Left lung (tissue), 14 donors: ENCODE measurements at places on chromosomes 11 and 22. TPM values are rescaled to one million over a fixed set of nuclear protein-coding genes. Genes with fewer than 3 reads are reported as not detected.

- no peak for DNase-seq
Observed at GRCh38 chr11:88105951-88106350, 69.3 kb downstream of the RAB38 start.

Gene XKR3
- not detected for polyA plus RNA-seq

DNA sequence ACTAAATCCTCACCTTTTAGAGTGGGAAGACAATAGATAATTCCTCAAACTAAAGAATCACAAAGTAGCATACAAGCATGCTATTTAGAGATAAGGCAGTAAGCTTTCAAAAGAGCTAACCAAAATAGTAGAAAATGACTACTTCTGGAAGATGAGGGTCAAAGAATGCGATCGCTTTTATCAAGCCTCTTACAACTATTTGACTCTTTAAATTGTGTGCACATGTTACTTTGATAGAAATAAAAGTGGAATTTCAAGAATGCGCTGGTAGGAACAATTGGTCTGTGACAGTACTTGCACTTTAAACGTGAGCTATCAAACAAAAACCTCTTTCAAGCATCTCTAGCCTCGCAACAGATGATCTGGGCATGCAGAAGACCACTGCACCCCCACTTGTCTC, 97.3 kb downstream of the COMMD9 start:
- no peak for DNase-seq

DNA sequence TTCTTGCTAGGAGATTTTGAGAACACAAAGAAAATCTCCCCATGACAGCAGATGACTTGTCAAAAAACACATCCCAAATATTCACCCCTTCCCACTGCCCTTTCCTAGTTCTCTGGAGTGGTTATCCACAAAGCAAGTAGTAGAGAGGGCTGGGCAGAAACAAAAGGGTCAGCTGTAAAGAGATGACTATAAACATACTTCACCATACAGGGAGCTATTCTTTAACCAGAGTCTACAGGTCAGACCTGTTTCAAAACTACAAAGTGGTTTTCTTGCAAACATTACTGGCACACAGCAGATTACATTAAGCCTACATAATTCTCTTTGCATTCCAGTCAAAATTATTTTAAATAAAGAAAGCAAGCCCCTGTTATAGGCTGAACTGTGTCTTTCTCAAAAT, 47.7 kb upstream of the NFRKB start:
- DNase-seq: peak; percentile 54

Gene HTR3A
- polyA plus RNA-seq: not detected

DNA sequence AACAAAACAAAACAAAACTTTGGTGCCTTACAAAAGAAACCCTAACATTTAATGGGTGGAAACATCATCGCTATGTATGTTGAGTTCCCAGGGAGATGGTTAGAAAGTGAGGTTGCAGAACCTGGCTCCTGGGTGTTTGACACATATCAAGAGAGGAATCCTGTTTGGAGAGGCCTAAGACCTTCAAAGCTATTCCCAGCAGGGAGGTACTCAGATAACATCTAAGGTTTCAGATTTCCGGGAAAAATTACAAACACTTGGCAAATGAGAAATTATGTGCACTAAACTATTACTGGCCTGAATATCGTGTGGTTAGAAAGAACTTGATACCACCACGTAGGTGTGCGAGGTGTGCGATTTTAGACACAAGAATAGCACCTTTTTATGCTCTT, 18.5 kb downstream of the TRIM5 start:
- no peak for DNase-seq

- no peak for DNase-seq
Observed at GRCh38 chr11:2342981-2343380, 34.1 kb upstream of the CD81 start.

Gene C1QTNF4
- 3.7 TPM for polyA plus RNA-seq

- no peak for DNase-seq
Observed at GRCh38 chr22:19174106-19175025, 4.2 kb downstream of the SLC25A1 start.

- no peak for DNase-seq
Observed at GRCh38 chr11:8863838-8864237, 47.2 kb upstream of the AKIP1 start.

Gene DEFB131B
- 2.7 TPM for polyA plus RNA-seq

DNA sequence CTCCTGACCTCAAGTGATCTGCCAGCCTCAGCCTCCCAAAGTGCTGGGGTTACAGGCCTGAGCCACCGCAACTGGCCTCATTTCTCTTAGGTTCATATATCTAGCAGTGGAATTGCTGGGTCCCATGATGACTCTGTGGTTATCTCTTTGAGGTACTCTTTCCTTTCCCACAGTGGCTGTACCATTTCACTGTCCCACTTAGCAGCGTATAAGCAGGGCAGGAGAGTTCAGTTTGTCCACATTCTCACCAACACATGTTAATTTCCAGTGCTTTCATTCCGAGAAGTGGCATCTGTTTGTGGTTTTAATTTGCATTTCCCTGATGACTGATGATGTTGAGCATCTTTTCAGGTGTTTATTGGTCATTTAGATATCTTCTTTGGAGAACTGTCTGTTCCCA, 16.4 kb downstream of the PRR5 start:
- no peak for DNase-seq

GRCh38 chr11:110989428-110990133, 255.9 kb upstream of the POU2AF2 start:
- DNase-seq: no peak

Gene PMM1
- 52.3 TPM for polyA plus RNA-seq

DNA sequence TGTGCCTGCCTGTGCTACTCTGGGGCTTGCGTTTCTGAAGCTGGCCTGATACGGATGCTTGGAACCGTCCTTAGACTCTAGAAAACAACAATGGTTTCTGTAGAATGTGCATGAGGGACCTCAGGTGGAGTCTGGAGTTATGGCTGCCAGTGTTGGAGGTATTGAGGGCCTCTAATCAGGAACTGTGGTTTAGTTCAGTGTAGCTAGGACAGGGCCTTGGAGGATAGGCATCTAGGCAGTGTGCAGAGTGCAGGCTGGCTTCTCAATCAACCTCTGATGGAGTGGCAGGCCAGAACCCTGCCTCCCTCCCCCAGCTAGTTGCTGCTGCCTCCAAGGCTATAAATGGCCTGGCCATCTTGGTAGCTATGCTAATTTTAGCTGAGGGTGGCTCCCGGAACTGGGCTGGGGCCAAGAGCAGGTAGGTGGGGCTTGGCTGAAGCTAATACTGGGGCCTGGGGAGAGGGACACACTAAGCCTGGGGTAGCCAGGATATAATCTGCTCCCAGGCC, 4.0 kb downstream of the STIM1 start:
- DNase-seq: no peak

Gene DSCAML1
- 1.7 TPM for polyA plus RNA-seq

DNA sequence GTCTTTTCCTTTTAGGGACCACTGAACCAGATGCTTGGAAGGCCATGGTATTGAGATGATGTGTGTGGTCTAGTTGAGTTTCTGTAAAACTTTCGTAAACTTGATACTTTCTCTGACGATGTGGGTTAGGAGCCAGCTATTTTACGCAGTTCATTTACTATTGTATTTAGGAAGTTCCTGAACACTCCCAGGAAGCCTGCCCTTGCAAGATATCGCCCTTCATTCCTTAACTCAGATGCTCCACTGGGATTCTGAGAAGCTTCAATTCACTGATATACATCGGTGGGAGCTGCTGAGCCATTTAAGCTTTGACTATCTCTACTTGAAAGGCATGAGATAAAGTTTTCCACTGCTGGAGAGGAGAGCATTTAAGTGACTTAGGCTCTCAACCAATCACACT, 121.3 kb downstream of the CSNK2A3 start:
- no peak for DNase-seq

- no peak for DNase-seq
Observed at GRCh38 chr22:28769394-28770085, 3.0 kb upstream of the CCDC117 start.

DNA sequence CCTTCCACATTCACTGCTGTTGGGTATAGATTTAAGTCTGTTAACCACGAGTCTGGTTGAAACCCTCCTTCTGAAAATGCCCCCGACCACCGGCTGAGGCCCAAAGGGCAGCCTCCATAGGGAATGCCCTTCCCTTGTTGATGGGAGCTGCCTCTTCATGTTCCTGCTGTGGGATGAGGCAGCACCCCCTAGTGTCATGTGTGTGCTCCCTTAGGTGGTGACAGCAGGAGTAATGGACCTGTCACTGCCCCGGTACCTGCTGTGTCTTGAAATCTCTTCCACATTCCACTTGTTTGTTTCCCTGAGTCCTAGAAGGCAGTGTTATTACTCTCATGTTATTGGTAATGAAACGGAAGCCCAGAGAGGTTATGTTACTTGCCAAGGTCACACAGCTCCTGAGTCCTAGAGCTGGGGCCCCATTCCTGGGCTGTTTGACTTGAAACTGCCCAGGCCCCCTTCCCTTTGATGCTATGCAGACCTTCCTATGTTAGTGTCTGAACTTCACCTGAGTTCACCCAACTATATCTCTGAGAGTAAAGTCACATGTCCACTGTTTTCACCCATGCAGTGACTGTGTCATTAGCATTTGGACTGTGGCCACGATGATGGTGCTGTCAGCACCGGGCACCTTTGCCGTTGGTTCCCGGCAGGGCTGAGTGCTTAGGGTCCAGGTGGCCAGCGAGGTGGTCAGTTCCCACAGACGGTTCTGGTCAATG, 234.3 kb downstream of the TBC1D22A start:
- no peak for DNase-seq

DNA sequence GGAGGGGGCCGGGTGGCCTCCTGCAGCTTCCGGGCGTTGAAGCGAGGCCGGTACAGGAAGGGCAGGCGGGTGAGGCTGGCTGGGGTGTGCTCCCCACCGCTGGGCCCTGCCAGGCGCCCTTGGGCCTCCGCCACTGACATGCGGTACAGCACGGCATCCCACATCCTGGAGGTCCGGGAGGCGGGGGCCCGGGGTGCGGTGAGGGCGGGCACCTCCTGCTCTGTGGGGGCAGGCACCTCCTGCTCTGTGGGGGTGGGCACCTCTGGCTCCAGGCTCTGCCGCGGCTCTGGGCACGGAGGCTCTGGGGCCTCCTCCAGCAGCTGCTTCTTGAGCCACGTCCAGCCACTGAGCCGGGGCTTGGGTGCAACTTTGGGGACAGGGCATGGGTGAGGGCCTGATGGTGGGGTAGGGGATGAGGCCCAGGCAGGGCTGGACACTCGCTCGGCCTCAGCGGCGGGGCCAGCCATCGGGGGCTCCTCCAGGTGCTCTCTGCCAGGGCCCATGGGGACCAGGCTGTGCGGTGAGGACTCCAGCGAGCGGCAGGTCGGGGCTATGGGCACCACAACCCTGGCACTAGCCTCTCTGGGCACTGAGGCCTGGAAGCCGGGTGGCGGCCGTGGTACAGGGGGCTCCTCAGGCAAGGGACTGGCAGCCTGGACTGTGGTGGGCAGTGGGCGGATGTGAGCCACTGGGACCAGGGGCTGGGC, 2.3 kb downstream of the PRR33 start:
- DNase-seq: no peak

GRCh38 chr11:68321293-68322051, 9.1 kb downstream of the LRP5 start:
- no peak for DNase-seq

- DNase-seq: no peak
Observed at GRCh38 chr11:15801616-15802015, 554.7 kb downstream of the SOX6 start.

Gene RFPL3
- polyA plus RNA-seq: not detected

GRCh38 chr22:42323971-42324370, 53.5 kb upstream of the TCF20 start:
- no peak for DNase-seq

Gene DNAJB7
- 1.2 TPM for polyA plus RNA-seq

DNA sequence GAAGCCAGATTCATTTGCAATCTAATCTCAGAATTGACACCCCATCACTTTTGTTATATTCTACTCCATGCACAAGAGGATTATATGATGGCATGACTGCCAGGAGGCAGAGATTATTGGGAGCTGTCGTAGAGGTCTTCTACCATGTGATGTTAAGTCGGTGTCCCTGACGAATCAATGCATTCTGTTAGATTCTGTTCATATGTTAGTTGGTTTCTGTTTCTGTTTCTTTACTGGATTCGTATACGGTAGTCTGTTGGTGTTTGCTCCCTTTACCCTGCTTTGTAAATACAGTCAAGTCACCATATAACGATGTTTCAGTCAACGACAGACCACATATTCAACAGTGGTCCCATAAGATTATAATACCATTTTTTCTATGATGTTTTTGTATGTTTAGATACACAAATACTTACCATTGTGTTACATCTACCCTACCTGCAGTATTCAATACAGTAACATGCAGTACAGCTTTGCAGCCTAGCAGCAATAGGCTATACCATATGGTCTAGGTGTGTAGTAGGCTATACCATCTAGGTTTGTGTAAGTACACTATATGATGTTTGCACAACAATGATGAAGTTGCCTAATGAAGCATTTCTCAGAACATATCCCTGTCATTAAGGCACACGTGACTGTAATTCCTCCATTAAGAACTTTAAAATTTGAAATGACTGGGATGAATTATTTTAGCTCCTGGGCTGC, 22.8 kb upstream of the RASSF10 start:
- DNase-seq: no peak

DNA sequence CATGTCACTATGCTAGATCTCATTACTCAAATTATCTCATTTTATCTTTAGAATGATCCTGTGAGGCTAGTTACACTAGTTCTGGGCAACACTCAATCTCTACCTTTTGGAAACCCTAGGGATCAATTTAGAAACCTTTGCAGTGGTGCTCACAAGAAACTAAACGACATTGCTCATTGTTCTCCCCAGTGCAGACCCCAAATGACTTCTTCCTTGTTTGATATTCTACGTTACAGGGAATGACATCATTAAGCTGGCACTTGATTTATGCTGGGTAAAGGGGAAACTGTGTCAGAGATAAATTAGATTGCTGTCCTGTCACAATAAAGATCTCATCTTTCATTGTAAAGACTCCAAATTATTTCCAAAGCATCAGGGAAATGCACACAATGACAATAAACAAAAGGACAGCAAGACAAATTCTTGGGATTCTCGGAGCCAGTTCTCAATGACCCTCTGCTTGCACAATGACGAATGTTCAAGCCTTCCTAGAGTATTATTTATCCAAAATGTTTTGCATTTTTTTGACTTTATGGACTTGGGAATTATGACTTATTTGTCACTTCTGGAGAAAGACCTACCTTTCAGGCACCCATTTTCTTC, 1121.8 kb upstream of the TENM4 start:
- no peak for DNase-seq

Gene PRCP
- polyA plus RNA-seq: 239 TPM

Gene RNF169
- polyA plus RNA-seq: 22.1 TPM

- DNase-seq: no peak
Observed at GRCh38 chr11:125069796-125070195, 6.7 kb downstream of the SLC37A2 start.

- DNase-seq: no peak
Observed at GRCh38 chr11:790721-791564, 1.1 kb upstream of the CEND1 start.

DNA sequence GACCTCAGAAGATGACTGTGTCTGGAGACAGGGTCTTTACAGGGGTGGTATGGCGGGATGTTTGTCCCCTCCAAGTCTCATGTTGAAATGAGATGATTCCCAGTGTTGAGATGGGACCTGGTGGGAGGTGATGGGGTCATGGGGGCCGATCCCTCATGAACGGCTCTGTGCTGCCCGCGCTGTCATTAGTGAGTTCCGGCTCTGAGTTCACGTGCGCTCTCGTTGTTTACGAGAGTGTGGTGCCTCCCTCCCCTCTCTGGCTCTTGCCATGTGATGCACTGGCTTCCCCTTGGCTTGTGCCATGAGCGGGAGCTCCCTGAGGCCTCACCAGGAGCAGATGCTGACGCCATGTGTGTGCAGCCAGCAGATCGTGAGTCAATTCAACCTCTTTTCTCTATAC, 830.8 kb downstream of the TBC1D22A start:
- no peak for DNase-seq

- no peak for DNase-seq
Observed at GRCh38 chr11:74937696-74938475, 11.0 kb downstream of the XRRA1 start.
